Activated T-helper 1 cell treated with anti-CD3 and anti-CD28 coated beads, Interleukin-12 subunit alpha, Interleukin-12 subunit beta, Interleukin-2, Interleukin-4 antibody, amounts not matched to agents 30 ng/mL and 10 ng/mL and 1 ng/mL, durations not matched to agents 14 hours and 24 hours and 36 hours (primary cell): ENCODE measurements at places on chromosomes 5 and 9.

DNA sequence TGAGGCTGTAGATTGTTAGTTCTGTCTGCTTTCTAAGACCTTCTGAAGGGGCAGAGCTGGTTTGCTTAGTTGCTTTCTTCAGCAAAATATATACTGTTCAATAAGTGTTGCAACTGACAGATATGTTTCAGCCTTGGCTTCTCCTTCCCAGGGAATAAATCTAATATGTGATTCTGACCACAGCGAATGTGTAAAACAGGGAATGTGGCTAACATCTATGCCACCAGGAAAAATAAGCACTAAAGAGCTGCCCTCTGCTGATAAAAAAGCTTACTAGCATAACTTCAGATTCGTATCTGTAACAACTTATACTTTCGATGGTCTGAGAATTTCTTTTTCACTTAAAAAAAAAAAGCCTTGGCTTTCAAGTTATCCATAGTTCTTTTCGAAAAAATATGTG lies 13.0 kb upstream of the OSMR start:
- no peak for DNase-seq

- no peak for DNase-seq
Measured at GRCh38 chr5:93385655-93386054, 195.4 kb downstream of the NR2F1-AS1 start.

- no peak for DNase-seq
Measured at GRCh38 chr9:131162886-131163285, 37.5 kb downstream of the NUP214 start.

DNA sequence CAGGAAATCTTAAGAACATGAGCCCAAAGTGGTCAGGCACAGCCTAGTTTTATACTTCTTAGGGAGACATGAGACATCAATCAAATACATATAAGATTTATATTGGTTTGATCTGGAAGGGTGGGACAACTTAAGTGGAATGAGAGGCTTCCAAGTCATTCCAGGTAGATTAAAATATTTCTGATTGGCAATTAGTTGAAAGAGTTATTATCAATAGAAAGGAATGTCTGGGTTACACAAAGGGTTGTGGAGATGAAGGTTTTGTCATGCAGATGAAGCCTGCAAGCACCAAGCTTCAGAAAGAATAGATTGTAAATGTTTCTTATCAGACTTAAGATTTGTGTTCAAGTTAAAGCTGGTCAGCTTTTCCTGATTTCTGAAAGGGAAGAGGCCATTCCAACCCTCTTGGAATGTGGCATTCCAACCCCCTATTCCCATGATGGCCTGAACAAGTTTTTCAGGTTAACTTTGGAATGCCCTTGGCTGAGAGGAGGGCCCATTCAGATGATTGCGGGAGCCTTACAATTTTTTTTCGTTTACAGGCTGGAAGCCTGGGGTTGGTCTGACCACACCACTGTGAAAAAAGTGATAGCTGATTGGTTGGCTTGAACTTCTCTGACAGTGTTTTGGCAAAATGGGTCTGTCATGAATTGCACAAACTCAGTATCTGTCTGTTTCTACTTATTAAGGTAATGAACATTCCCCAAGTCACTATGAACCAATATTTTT lies 245.6 kb upstream of the RAI14 start:
- no peak for DNase-seq

- DNase-seq, result no peak
Measured at GRCh38 chr5:154215571-154216325, 25.2 kb downstream of the GALNT10 start.

- no peak for DNase-seq
Measured at GRCh38 chr9:72598639-72599038, 77.2 kb downstream of the TMC1 start.

DNA sequence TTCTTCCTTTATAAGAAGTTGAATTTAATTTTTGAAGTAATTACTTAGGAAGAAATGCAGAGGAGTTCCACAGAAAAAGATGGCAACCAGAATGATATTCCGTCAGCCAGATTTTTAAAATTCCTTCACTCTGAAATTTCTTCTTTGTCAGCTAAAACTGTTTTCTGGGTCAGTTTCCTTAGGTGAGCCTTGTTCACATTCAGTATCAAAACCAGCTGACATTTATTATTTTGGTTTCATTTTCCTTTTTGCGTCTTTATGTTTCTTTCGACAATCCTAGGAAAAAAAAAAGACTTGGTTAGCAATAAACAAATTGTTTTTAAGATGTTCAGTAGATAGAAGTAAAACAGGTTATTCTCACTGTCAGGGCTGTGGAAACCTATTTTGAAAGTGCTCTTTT lies 4.1 kb upstream of the IARS1 start:
- DNase-seq, result no peak

DNA sequence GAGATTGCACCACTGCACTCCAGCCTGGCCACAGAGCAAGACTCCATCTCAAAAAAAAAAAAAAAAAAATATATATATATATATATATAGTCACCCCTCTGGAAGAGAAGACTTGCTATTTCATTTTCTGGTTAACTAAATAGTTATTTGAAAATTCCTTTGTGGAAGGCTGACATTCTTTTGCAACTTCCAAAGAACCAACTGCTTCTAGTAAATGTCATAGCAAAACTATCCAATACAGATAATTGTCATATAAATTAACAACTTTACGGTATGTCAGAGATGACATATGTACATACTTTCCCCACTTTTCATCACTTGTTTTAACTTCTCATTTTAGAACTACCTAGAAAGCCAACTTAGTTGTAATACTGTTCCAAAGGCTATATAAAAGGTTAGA lies 50.9 kb downstream of the PRUNE2 start:
- no peak for DNase-seq

GRCh38 chr5:156414391-156414790 lies 87.4 kb downstream of the SGCD start:
- no peak for DNase-seq

- no peak for DNase-seq
Measured at GRCh38 chr5:61320860-61321259, 11.2 kb upstream of the ZSWIM6 start.

- no peak for DNase-seq
Measured at GRCh38 chr9:93458712-93459111, 5.3 kb upstream of the FAM120AOS start.

- DNase-seq, result no peak
Measured at GRCh38 chr5:34959323-34959722, 30.0 kb downstream of the DNAJC21 start.

DNA sequence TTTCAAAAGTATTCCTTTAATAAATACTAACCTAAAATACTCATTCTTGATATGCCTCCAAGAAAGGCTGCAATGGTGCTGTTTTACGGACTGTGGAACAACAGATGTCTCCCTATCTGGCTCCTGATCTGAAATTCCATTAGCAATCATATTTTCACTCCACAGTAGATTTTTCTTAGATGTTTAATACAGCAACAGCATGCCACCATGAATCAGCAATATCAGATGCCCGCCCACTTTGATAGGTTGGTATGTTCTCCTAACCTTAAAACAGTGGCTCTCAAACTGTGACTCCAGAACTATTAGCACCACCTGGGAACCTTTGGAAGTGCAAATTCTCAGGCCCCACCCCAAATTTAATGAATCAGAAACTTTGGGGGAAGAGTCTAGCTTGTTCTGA lies 110.2 kb downstream of the MLLT3 start:
- DNase-seq, result no peak

DNA sequence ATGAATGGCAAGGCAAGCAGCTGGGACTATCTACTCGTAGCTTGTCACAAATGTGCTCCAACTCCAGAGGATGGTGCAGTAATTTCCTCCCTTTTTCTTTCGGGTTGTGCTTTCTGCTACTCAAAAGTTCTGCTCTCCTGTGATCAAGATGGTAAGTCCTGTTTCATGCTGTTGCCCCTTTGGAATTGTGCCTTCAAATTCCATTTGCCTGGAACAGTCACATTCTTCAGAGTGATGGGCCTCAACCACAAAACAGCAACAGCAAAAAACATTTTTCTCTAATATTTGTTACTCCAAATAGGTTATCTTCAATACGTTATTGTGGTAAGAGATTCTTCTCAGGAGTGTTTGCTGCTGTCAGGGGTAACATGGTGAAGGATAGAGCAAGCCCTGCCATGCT lies 209.3 kb downstream of the PALM2AKAP2 start:
- no peak for DNase-seq

- no peak for DNase-seq
Measured at GRCh38 chr5:78899922-78900362, 85.2 kb downstream of the ARSB start.

GRCh38 chr5:81212211-81212751 lies 20.8 kb upstream of the CKMT2 start:
- DNase-seq, result no peak

DNA sequence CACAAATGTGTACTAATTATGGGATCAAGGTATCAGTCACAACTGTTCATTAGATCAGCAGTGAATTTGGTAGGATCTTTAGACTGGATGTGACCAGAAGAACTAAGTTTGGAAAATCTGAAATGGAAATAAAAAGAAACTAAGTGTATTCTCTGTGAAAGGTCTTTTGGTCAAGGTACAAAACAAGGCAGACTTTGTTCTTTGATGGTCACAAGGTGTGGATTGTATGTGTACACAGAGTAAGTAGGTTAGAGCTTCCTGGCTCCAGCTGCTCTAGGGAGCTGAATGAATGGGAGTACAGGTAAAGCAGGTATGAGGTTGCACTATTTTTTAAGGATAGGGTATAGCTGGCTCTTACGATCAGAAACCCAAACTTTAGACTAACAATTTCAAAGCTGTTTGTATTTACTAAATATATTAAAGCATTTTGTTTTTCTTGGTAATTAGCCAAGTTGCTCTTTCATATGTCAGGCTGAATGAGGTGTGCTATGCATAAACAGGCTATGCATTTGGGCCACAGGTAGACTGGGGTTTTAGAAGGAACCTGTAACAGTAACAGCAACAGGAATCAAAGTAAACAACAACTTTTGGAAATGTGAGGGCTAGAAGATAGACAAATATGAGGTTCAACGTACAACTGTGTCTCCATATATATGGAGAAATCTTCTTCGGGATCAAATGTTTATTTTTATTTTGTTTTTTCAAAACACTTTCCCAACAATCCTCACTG lies 32.5 kb downstream of the FAM169A start:
- DNase-seq, result no peak

- DNase-seq, result no peak
Measured at GRCh38 chr9:621201-621855, 220.2 kb upstream of the DMRT1 start.

GRCh38 chr5:93755716-93756115 lies 14.3 kb upstream of the POU5F2 start:
- DNase-seq, result no peak

GRCh38 chr5:89072842-89073672 lies 190.1 kb upstream of the MEF2C start:
- DNase-seq, result no peak

GRCh38 chr9:22103685-22104575 lies 94.8 kb upstream of the CDKN2B start:
- no peak for DNase-seq

DNA sequence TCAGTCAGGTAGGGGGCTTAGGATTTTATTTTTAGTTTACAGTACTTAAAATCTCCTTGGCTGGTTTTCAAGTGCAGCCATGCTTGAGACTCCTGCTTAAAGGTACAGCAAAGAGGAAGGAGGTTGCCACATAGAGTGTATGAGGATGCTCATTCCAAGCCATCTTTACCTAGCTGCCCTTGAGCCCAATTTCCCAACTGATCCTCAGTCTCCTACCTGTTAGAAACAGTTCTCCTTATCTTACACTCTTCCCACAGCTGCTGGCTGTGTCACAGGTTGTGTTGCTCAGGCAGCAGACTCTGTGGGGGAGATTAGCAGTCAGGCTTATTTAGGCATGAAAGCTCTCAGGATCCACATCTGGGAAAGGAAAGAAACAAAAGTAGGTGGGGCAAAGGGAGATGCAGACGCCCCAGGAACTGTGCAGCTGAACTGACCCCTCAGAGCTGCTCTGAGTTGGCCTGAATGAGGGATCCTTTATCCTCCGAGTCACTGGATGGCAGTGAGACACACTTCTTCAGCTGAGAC lies 95.1 kb downstream of the NMUR2 start:
- DNase-seq, result no peak

DNA sequence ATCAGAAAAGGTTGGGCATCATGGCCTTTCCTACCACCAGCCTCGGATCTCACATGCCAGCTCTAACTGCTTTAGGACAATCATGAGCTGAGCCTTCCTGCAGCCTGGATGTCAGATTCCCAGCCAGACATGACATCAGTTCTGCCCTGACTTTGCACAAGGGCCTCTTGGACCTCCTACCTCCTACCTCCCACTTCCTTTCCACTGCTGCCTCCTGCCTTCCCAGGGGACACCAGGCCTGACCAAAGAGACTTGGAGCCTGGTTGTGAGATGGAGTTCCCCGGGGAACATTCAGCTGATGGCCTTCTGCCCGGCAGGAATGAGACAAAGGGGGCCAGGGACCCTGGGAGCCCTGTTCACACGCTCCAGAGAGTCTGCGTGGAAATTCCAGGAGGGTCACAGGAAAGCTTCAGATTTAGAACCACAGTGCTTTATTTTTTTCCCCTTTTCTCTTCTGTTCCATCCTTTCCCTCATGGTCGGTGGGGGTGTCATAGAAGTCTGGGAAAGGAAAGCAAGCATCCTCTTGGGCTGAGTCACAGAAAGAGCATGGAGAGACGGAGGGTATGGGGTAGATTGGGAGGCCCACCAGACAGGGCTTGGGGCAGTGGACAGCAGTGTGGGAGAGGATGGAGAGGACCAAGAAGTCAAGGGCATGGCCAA lies 35.4 kb upstream of the IL17B start:
- no peak for DNase-seq

DNA sequence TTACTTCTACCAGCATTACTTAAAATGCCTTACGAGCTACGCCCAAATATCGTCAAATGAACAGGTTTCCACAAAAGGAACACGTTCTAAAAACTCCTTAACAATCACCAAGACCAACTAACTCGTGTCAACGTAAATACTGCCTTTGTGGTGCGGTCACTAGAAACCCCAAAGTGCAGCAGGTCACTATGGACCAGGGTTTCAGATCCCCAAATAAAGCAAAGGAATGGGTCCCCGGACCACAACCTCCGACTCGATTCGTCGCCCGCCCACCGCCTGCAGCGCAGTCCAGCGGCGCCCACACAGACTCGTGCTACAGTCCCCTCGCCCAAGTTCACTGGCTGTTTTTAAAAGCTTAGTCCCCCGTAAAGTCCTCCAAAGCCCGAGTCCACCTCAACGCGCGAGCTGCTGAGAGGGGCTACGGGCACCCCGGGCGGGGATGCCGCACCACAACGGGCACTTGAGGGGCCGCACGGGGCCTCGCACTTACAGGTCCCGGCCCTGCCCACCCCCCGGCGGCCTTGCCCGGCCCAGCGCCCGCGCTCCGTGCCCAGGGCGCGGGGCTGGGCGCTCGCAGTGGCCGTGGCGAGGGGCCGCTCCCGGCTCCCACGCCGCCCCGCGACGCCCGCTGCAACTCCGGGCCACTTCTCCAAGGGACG lies 1.1 kb downstream of the NFIB start:
- DNase-seq, result no peak
